ENCODE measurements at places on chromosomes 5 and 9.
A peak's percentile ranks its signal among the peaks of the same experiment; 100 is the strongest.

- DNase-seq, result peak; percentile 20
These were observed 577 bp downstream of the RNF145 start for GRCh38 chr5:159208514-159209437.

DNA sequence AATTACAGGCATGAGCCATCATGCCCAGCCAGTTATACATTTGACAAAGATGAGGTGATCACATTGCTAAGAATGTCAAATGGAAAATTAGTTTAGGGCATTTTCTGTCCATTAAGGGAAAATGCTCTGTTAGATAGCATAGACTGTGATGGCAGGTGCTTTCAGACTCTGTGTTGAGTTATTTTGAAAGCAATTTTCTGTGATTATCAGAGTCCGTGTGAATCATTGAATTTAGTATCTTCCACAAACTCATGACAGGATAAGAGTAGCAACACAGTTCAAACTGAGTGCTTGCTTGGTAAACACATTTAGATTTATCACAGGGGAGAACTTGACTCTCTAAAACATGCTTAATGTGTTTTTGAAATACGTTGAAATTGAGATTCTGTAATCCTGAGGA, 69.0 kb downstream of the GAPVD1 start:
- DNase-seq, result no peak

- DNase-seq, result no peak
These were observed 9.1 kb downstream of the EGFL7 start for GRCh38 chr9:136671646-136672430.

DNA sequence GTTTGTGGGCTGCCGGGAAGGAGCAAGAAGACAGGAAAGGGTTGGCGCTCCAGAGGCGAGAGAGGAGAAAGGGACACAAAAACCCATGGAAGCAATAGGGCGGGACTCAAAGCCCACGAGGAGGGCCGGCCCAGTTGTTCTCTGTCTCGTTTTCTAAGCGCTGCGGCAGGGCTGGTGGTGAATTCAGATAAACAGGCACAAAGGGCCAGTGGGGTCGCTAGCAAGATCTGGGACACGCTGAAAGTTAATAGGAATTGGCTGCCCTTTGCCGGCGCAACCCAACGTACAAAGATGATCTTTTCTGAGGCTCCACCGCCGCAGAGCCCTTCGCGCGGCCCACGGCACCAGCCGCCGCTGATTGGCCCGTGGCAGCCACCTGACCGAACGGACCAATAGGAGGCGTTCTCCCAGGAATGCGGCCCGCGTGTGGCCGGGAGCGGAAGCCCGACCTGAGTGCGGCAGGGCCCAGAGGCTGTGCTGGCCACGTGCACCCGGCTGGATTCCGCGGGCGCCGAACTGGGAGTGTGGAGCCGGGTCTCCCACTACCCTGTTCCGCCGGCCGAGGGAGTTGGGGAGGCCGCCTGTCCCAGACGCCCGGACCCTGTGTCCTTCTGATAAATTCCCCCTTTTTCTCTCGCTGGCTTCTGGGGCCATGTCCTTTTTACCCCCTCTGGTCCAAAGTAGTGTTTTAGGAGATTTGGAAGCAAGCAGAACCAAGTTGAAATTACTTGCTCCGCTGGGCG, 16.8 kb upstream of the NSD1 start:
- DNase-seq, result peak; percentile 89

DNA sequence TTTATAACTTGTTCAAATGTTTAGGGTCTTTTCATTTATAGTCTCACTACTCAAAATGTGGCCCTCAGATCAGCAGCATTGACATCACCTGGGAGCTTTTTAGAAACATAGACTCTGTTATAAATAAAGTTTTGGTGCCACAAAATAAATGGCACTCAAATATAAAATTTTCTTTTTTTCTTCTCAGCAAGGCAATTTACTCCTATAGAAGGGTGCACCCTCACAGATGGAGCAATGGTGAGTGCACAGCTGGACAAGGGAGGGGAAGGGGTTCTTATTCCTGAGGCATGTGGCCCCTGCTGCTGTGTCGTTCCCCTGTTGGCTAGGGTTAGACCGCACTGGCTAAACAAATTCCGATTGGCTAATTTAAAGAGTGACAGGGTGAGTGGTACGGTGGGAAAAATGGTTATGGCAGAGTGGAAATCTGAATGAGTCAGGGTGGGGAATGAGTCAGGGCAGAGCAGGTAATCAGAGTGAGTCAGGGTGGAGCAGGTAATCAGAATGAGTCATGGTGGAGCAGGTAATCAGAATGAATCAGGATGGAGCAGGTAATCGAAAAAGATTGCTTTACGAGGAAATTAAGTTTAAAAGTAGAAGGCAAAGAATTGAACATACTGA, 31.8 kb upstream of the C7 start:
- no peak for DNase-seq

- DNase-seq, result no peak
These were observed 24.4 kb upstream of the ANXA6 start for GRCh38 chr5:151181818-151182523.

DNA sequence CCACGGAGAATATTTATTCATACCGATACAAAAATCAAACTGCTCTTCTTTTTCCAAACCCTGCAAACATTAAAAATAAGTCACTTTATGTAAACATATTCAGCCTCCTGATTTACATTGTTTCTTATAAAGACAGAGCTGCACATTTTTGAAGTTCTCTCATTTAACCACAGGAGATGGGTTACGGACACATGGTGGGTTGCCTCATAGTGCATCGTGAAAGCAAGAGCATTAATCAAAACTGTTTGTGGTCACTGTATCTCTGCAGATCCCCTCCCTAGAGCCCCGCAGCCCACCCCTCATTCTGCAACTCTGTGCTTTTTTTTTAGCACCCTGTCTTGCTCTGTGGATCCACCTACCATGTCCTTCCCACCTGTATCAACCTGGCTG, 43.3 kb upstream of the EQTN start:
- no peak for DNase-seq

GRCh38 chr5:66653325-66653724, 57.1 kb downstream of the MAST4 start:
- no peak for DNase-seq

DNA sequence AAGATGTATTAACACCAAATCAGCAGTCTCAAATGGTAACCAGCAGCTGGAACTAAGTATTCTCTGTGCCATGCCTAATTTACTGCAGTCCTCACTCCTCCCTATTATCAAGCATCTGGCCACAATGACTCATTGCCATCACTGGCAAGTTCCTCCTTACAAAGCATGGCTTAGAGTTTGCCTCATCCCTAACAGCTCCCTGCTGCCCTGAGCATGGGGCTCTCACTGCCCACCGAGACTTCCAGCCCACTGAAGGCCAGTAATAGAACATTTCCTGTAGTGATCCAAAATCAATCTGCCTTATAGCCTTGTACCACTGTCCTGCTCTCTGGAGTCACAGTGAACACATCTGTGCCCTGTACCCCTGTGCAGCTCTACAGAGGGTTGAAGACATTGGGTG, 211.9 kb upstream of the TRIM32 start:
- no peak for DNase-seq

Measured in CD4-positive, CD25-positive, alpha-beta regulatory T cell (primary cell).